ENCODE measurements at places on chromosomes 3 and 15.

- no peak for DNase-seq
Observed at GRCh38 chr3:195087328-195087727, 183.6 kb downstream of the XXYLT1 start.

DNA sequence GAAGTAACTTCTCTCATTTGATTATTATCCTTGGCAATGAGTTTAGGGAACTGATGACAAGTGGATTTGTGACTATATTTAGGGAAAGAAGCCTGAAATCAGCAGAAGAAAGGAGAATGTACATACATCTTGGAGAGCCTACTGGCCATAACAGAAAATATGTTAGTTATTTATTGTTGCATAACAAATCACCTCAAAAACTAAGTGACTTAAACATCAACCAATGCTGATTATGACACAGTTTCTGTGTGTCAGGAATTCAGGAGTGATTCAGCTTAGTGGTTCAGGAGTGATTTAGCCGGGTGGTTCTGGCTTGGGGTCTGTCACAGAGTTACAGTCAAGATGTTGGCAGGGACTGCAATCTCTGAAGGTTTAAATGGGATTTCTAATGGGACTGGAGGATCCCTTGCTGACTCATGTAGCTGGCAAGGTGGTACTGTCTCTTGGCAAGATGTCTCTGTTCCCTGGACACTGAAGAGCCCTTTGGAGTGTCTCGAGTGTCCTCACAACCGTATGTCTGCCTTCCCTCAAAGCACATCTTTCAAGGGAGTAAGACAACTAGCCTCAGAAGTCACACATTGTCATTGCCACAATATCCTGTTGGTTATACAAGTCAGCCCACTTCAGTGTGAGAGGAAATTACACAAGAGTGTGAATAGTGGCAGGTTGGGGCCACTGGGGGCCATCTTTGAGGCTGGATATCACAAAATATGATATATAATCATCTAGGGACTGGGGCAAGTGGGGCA, 248.9 kb downstream of the SV2B start:
- no peak for DNase-seq

- DNase-seq: no peak
Observed at GRCh38 chr3:78614486-78614885, 1153.3 kb downstream of the ROBO1 start.

GRCh38 chr15:57541805-57542504, 49.7 kb upstream of the MYZAP start:
- peak; percentile 3 for DNase-seq

GRCh38 chr15:42723068-42723467, 13.9 kb downstream of the CDAN1 start:
- no peak for DNase-seq

GRCh38 chr15:58081456-58081855, 15.9 kb upstream of the ALDH1A2 start:
- DNase-seq: no peak

- DNase-seq: no peak
Observed at GRCh38 chr15:57472861-57473260, 96.6 kb downstream of the CGNL1 start.

DNA sequence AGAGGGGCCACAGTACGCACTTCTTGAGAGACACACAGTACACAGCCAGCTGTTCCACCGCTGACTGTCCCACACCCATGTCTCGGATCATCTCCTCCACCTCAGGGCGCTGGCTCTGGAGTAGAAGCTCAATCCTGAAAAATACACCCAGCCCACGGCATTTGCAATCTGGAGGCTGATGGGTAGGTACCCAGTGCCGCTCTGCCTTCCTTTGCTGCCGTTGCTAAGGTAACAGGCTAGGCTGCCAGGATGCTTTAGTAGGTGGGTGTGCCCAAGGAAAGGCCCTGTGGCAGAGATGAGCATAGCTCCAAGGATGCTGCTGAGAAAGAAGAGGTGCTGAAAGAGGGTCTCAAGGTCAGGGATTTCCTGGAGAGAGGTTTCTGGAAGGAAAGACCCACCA, 14.6 kb downstream of the TRAIP start:
- DNase-seq: no peak

GRCh38 chr3:41329881-41330280, 130.6 kb downstream of the CTNNB1 start:
- DNase-seq: no peak

- no peak for DNase-seq
Observed at GRCh38 chr3:179927191-179927590, 109.5 kb downstream of the PEX5L start.

- no peak for DNase-seq
Observed at GRCh38 chr3:6168256-6168655, 692.7 kb upstream of the GRM7 start.

DNA sequence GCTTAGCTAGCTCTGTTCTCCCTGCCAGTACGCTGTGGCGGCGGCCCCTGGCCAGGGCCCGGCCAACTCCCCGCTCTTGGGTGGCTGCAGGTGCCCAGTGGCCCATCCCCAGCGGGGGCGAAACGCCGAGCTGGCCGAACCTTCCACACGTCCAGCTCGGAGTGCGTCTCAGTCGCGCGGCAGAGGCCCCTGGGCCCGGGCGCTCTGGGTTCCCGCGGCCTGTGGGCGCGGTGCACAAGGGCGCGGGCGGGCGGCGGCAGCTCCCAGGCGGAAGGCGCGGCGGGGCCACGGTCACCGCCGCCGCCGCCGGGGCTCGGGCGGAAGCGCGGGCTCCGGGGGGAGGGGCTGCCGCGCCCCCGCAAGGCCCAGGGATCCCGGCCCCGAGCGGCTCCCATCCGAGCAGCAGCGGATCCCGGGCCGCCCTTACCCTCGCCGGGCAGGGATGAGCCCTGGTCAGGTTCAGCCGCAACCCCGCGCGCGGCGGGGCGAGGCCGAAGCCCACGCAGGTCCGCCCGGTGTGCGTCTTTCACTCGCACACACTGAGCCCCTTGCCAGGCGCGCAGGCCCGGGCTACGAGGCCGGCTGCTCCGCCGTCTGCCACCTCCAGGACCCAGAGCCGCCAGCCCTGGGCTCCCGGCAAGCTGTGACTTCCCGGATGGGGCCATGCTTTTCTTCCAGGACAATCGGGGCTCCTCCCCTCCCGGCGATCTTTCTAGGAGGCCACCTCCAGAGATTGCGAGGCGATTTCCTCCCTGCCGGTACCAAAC, 54.2 kb downstream of the CCDC54 start:
- DNase-seq: no peak

GRCh38 chr3:34011171-34012101, 213.0 kb downstream of the PDCD6IP start:
- DNase-seq: no peak

GRCh38 chr3:61926923-61927322, 365.6 kb downstream of the PTPRG start:
- no peak for DNase-seq

DNA sequence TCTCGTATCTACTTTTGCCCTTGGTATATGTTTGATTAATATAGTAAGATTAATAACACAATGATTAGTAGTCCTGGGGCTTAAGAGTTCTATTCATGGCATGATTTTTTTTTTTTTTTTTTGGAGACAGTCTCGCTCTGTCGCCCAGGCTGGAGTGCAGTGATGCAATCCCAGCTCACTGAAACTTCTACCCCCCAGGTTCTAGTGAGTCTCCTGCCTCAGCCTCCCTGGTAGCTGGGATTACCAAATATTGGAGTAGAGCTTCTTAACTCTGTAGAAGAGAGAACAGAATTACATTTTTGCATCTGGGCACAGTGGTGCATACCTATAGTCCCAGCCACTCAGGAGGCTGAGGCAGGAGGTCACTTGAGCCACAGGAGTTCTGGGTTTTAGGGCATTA, 58.9 kb downstream of the RAB7A start:
- DNase-seq: no peak

DNA sequence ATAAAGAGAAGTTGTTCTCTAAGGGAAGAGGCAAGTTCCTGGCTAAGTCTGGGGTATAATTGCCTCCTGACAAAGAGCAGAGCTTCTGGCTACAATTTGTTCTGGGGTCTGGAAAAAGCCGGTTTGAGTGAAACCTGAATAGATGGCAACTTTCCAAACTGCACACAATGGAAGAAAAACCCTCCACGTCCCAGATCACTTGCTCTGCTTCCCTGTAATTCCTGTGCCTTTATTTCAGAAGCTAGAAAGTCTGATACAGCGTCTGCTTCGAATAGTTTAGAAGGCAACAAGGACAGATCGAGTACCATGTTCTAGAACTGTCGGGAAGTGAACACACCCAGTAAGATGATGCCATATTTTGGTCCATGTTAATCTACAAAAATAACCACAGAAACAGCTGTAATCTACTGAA, 1.6 kb upstream of the WDR82 start:
- peak; percentile 49 for DNase-seq

DNA sequence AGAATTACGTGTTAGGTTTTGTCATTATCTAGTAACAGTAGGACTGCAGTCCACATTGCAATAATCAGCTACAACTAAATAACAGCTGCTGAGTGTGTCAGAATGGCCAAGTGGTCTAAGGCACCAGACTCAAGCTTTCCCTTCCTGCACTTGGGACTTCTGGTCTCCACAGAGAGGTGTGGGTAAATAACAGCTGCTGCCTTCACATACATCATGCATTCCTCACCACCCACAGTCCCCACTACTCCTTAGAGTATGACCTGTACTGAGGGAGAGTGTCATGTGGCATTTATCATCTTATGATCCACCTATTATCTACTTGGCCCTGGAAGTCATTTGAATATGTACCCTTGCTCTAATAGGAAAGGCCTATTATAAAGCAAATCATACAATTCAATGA, 22.2 kb upstream of the ZMAT3 start:
- no peak for DNase-seq

GRCh38 chr15:57873564-57874209, 167.2 kb downstream of the POLR2M start:
- DNase-seq: no peak

DNA sequence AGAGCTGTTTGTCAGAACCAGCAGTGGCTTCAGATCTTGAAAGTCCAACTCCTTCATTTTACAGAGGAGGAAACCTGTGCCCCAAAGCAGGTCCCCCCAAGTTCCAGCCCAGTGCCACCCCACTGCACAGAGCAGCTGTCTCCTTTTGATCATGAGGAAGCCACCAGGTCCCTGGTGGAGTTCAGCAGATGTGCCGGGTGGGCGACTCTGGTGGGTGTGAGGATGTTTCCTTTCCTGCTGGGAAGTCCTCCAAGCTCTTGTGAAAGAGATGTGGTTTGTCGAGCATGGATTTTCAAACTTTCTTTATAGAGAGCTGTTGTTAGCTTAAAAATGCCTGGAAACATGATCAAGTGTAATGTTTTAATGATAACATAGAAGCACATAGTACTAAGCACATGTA, 52.0 kb downstream of the SMAD3 start:
- DNase-seq: no peak

- DNase-seq: no peak
Observed at GRCh38 chr3:126667631-126668449, 12.9 kb upstream of the TXNRD3 start.

DNA sequence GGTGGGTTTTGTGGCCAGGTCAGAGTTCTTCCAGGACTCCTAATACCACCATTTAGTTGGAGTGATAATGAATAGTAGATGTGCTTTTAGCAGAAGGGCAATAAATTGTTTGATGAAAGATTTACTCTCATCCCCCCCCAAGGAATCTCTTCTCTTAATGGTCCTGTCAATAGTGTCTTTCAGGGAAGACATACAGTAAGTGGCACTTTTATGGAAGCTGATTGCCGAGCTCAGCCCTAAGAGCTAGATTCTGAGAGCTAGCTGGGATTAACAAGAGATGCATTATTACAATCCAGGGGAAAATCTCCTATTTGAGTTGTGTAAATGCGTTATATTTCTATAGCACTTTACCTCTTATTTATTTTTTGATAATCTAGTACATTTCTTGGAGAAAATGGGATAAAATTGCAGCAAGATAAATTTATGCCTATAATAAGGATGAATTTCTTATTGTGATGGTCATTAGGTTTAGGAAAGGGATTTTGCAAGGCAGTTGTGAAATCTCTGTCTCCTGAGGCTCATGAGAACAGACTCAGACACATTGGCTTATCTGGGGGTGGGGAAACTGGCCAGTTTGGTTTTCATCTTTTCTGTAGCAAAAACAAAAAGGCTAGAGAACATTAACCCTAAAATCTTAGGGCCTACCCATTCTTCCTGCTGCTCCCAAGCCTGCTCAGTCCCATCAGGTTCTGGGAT, 41.6 kb upstream of the CLSTN2 start:
- peak; percentile 72 for DNase-seq

- DNase-seq: no peak
Observed at GRCh38 chr3:169660709-169661360, 2.7 kb downstream of the MECOM start.

- DNase-seq: no peak
Observed at GRCh38 chr3:84108442-84108971, 850.3 kb upstream of the CADM2 start.

- DNase-seq: no peak
Observed at GRCh38 chr15:89898614-89899294, 5.0 kb upstream of the AP3S2 start.

GRCh38 chr15:77846986-77847385, 214.3 kb upstream of the LINGO1 start:
- no peak for DNase-seq

- no peak for DNase-seq
Observed at GRCh38 chr3:170320461-170321121, 36.9 kb upstream of the SKIL start.

GRCh38 chr3:126100634-126101301, 16.8 kb upstream of the SLC41A3 start:
- no peak for DNase-seq

- no peak for DNase-seq
Observed at GRCh38 chr15:36365963-36366362, 213.5 kb upstream of the CDIN1 start.

GRCh38 chr3:117600666-117601065, 891.1 kb downstream of the TUSC7 start:
- no peak for DNase-seq

GRCh38 chr15:22229990-22230819, 149.9 kb downstream of the OR4M2 start:
- no peak for DNase-seq

GRCh38 chr3:122247087-122247824, 63.8 kb downstream of the CASR start:
- DNase-seq: no peak

DNA sequence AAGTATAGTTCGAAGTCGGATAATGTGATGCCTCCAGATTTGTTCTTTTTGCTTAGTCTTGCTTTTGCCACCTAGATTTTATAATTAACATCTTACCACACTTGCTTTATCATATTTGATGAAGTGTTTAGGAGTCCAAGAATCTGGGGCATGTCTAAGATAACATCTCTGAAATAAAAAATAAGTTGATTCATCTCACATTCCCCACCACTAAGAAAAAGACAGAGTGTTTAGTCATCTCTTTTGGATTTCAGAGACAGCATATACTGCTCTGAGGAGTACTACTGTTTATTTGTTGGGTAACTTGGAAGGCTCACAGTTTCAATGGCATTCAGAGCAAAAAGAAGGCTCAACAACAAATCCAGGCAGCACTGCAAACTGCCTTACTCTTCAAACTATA, 324.2 kb upstream of the ATP11B start:
- DNase-seq: no peak

GRCh38 chr3:127809211-127809610, 13.1 kb downstream of the MGLL start:
- no peak for DNase-seq

DNA sequence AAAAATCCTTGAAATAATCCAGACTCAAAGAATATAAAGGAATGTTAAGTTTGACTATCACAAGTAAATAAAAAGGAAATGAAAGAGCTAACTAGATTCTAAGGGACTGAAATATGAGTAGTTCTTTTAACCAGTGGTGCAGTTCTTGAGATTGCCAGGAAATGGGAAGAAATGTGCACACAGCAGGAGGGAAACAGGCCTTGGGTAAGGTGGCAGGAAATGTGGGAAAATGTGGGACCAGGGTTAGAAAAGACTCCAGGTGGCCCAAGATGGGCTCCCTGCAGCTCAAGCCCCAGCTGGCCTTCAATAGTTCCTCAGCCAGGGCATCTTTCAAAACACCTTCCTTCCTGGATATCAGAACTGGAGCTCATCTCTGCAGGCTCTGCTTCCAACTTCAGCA, 181.3 kb downstream of the ISL2 start:
- DNase-seq: no peak
